Daoy (cell line): ENCODE measurements at places on chromosomes 6 and 20. TPM values are rescaled to one million over a fixed set of nuclear protein-coding genes. Genes with fewer than 3 reads are reported as not detected.

The DEFB132 gene
- total RNA-seq = not detected in 2 replicates

The DIDO1 gene
- total RNA-seq = 20.6 and 21.4 TPM in 2 replicates

The GPX5 gene
- not detected in 2 replicates for total RNA-seq

The CDKAL1 gene
- total RNA-seq = 31.8 and 34.0 TPM in 2 replicates

The RAET1G gene
- 0.27 and 0.86 TPM in 2 replicates for total RNA-seq

The PCED1A gene
- total RNA-seq = 13.9 and 15.9 TPM in 2 replicates

The MOXD1 gene
- total RNA-seq = 0.71 and 0.97 TPM in 2 replicates

The PLG gene
- total RNA-seq = not detected in 2 replicates

The E2F3 gene
- total RNA-seq = 5.6 and 8.1 TPM in 2 replicates

The BPI gene
- 0.09 TPM in 1 of 2 replicates, not detected in the other for total RNA-seq

The MUC21 gene
- total RNA-seq = not detected in 2 replicates

The VNN1 gene
- 0.23 TPM in 1 of 2 replicates, not detected in the other for total RNA-seq

The TP53TG5 gene
- total RNA-seq = not detected in 2 replicates

The CRISP3 gene
- not detected in 2 replicates for total RNA-seq

The ERVFRD-1 gene
- total RNA-seq = not detected in 2 replicates

DNA sequence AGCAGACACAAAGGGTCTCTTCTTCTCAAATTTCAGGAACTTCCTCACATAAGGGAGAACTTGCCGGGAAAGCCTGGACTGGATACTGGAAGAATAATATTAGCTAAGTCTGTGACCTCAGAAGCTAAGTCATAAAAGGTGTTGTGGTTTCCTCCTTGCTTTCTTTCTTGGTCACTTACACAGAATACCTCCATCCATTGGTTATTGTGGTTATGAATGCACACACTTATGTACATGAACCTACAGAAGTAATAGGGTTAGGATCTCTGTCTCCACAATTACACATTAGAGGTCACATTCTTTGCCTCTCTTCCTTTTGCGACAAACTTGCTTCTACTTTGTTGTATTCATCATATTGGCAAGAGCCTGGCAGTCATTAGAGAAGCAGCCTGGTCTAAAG is 40.4 kb downstream of the ZNF391 start:
- no peak for DNase-seq

- peak; percentile 72 for DNase-seq
These were observed 13.9 kb upstream of the RANBP9 start for GRCh38 chr6:13725570-13725969.

DNA sequence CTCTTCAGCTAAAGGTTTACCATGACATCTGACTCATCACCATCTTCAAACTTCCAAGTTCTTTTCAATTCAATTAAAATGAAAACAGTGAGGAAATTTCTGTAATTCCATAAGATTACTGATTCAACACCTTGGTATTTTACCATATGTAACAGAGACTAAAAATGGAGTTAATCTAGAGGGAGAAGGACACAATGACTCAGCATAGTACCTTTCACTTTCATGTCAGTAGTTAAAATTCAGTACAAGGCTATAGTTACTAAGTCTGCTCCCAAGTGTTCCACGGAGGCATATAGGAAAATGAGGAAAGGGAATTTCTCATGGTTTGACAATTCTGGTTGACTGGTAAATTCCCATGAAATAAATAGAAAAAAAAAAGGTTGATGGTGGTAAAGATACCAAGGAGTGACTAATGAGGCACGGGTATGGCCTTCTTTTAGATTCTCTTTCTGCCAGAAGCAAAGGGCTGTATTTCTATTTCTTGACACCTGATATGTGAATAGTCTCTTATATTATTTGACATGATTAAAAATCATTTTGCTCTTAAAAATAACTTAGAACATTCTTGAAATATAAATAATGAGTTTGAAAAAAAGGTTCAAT is 526.7 kb upstream of the ADGRB3 start:
- DNase-seq = no peak

DNA sequence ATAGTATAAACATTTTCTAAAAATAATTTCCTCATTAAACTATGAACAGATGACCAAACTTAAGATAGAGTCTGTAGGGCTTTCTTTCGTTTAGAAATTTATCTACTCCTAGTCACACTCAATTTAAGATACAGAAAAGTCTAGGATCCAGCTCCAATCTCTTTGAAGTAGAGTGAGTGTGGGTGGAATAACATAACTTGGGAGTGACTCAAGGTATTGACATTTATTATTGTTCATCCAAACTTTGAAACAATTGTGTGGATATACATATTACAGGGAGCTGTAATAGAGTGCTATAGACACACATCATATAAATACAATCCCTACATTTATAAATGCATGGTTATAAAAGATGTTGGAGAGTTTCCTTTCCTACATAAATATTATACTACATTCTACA is 715.2 kb upstream of the MANEA start:
- DNase-seq = no peak

GRCh38 chr20:33099843-33100538 is 20.5 kb downstream of the BPIFB4 start:
- peak; percentile 23 for DNase-seq

- DNase-seq = no peak
These were observed 20.0 kb downstream of the SPAG4 start for GRCh38 chr20:35635652-35636051.

DNA sequence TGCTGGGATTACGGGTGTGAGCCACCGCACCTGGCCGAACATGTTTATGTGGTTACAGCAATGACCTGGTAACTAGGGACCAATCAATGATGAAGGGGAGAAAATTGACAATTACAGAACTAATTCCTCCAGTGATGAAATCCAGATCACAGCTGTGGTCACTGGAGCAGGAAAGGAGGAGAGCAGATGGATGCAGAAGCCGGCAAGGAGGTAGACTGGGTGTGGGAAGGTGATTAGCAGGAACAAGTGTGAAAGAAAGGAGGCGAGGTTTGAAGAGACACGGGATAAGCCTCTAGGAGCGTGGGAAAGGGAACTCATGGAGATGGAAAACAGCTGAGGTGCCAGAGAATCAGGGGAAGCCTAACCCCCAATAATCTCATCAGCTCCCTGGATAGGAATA is 17.2 kb upstream of the SPAG4 start:
- no peak for DNase-seq

DNA sequence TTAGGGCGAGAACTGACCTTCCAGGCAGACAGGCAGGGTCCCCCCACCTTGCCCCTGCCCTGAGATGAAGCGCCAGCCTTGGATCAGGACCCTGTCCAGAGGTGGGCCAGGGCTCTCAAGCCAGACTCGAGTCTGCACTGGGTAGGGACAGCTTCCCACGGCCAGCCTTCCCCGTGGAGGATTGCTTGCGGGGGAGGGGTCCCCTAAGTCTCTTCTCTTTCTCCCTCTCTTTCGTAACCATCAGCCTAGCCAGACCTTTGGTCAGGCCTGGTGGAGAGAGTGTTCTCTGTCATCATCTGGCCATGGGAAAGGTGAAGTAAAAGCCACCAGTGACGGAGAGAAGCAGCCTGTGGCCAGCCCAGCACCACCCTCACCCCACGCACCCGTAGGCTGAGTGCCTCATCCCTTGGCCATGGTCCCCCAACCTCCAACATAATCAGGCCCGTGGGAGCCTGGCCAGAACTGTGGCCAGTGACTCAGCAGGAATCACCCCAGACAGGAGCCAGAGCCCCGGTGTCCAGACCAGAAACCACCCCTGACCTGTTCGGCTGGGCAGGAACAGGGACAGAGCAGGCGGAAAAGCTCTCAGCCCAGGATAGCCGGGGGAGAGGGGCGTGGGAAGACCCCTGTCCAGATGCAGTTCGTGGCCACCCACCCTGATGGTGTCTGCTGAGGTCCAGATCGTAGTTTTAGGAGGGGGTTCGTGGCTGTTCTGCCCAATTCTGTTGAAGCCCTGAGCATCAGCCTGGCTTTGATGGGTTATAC is 47.1 kb downstream of the SNAI1 start:
- peak; percentile 78 for DNase-seq

GRCh38 chr20:3407040-3407770 is at the start of gene DNAAF9:
Gene DNAAF9 (minus strand): TSS chr20:3407669. CDS start chr20:3407557, 112 bp downstream.
- peak; percentile 67 for DNase-seq

- DNase-seq = no peak
These were observed 499 bp downstream of the TTI1 start for GRCh38 chr20:38032585-38033329.

DNA sequence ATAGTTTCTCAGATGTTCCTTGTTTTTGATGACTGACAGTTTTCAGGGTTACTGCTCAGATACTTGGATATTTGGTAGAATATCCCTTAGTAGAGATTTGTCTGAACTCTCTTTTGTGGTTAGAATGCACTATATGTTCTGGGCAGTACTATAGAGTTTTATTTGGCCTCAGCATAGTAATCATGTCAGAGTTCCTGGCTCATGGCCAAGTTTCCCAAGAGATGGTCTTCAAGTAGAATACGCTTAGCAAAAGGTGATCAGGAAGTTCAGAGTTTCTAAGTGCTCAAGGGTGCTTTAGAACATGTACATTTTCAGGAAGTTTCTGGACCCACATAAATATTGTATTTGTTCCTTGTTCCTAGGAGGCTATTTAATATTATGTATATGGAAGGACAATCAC is 1209.7 kb upstream of the GJE1 start:
- no peak for DNase-seq

GRCh38 chr6:105372142-105372848 is 30.6 kb downstream of the PREP start:
- DNase-seq = no peak

GRCh38 chr6:45710304-45710821 is 305.3 kb downstream of the CLIC5 start:
- peak; percentile 90 for DNase-seq

GRCh38 chr20:49635166-49635565 is 67.2 kb upstream of the PTGIS start:
- DNase-seq = no peak

DNA sequence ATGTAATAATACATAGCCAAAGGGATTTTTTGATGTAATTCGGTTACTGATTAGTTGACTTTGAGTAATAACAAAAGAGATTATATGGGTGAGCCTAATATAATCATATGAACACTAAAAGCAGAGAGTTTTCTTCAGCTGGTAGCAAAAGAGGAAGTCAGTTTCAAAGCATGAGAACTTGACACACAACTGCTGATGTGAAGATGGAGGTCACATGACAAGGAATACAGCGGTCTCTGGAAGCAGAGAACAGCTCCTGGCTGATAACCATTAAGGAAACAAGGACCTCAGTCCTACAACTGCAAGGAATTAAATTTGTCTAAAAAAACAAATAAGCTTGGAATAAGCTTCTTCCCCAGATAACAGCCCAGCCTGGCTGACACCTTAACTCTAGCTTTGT is 154.5 kb upstream of the PRND start:
- no peak for DNase-seq

DNA sequence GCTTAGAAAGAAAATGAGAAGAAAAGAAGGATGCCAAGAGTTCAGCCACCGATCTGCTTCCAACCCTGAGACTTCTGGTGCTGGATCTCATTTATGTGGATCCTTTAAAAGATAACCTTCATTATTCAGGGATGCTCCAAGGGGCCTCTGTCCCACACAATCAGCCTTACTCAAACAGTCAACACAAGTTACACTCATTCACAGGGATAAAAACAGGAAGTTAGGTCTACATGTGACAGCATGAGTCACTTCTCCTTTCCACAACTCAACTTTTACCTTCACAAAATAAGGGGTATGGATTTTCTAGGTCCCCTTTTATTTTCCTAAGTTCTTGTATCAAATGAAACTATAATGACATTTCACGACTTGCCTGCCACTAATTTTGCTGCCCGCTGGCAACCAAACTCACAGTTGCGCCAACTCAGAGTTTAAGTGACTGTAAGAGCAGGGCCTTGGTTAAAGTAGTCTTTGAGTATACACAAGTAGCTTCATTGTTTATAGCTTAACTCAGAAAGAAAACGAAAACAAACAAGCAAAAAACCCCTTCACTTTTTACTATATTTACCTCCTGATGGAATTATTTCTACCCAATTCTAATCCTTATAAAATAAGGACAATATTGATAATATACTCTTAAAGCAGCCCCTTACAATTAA is 278.8 kb upstream of the RUNX2 start:
- peak; percentile 21 for DNase-seq

GRCh38 chr6:146578054-146578453 is 20.7 kb upstream of the ADGB start:
- peak; percentile 63 for DNase-seq

GRCh38 chr6:13404228-13404891 is 76.0 kb upstream of the TBC1D7 start:
- peak; percentile 54 for DNase-seq

- DNase-seq = no peak
These were observed 186.5 kb downstream of the SCP2D1 start for GRCh38 chr20:19000078-19000477.

DNA sequence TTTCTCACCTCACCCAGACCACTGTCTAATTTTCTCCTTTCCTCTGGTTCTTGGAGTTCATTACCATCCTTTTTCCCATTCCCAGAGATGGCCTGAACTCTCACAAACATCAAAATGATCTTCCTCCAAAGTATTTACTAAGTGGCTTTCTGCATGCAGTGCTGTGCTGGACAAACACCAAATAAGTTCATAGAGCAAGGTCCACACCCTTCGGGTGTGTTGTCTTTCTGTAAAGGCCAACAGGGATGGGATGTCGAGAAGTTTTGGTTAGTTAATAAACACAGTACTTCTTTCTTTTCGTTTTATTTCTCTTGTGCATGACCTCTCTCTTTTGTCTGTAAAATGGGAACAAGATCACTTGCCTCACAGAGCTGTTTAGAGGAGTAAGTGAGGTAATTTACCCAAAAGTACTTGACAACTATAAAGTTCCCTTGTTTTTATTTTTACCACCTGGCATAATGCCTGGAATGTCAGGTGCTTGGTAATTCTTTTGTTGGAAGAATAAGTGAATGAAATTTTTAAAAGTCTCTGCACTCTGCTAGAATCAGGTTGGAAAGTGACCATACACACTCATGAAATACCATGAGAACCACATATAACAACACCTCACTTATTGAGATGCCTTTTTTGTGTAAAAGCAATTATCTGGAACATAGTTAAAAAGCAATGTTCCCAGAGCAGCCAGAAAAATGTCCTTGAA is 22.8 kb upstream of the CCN6 start:
- no peak for DNase-seq

GRCh38 chr6:124131779-124132178 is 328.1 kb downstream of the NKAIN2 start:
- DNase-seq = no peak

- DNase-seq = no peak
These were observed 9.7 kb downstream of the TIAM2 start for GRCh38 chr6:155004576-155005372.

DNA sequence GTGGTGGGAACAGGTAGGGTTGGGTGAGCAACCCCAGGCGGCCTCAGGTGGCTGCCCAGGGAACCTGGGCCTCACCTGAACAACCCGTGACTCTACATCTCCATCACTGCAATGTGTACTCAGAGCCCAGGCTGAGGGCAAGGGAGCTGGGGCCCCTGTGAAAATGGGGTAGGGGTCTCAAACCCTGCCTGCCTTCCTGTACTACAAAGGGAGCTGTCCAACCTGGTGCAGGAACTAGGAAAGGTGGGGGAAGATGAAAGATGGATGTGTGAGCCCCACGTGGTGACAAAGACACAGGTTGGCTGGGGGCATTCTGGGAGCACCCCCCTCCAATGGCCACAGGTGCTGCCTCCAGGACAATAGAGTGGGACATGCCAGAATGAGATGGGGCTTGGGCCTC is 62.1 kb upstream of the SLC2A12 start:
- no peak for DNase-seq

DNA sequence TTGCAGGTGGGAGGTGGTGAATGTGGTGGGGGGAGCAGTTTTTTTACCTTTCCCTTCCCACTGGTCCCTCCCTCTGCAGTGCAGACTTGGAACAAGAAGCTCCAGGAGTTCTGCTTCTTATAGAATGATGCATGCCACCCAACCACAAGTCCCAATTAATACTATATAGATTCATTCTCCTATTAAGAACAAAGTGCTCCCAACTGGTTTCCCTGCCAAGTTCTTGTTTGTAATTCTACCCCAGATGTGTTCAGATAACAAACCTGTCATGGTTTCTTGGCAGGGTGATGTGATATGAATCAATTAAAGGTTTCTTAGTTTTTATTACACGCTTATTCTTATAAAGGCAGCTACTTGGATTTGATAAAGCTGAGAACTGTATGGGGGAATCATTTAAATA is 23.9 kb downstream of the HDDC2 start:
- no peak for DNase-seq
